Prostate gland (tissue), 2 donors: ENCODE measurements at places on chromosomes 1 and 21. TPM values are rescaled to one million over a fixed set of nuclear protein-coding genes. Genes with fewer than 3 reads are reported as not detected.

- no peak overlapping the region for H3K4me3 ChIP-seq
- peaks cover 12% of the 10 kb centered on the region for H3K4me1 ChIP-seq
- peak overlapping the region; percentile 50 for H3K27ac ChIP-seq
- no peaks in the 10 kb centered on the region for H3K27me3 ChIP-seq
Measured at GRCh38 chr1:58900396-58900795, 116.5 kb upstream of the JUN start.

- no peaks in the 10 kb centered on the region for H3K27me3 ChIP-seq
- H3K36me3 ChIP-seq: no peaks in the 10 kb centered on the region
- no peak overlapping the region for H3K4me3 ChIP-seq
- H3K4me1 ChIP-seq: no peaks in the 10 kb centered on the region
- DNase-seq: no peak
Measured at GRCh38 chr21:44972301-44972814, 32.5 kb downstream of the SLX9 start.

- H3K4me1 ChIP-seq: no peaks in the 10 kb centered on the region
- H3K27ac ChIP-seq: no peak overlapping the region
- no peaks in the 10 kb centered on the region for H3K36me3 ChIP-seq
- no peak overlapping the region for H3K4me3 ChIP-seq
- DNase-seq: no peak
- H3K27me3 ChIP-seq: no peaks in the 10 kb centered on the region
Measured at GRCh38 chr1:43495204-43495603, 35.5 kb upstream of the PTPRF start.

DNA sequence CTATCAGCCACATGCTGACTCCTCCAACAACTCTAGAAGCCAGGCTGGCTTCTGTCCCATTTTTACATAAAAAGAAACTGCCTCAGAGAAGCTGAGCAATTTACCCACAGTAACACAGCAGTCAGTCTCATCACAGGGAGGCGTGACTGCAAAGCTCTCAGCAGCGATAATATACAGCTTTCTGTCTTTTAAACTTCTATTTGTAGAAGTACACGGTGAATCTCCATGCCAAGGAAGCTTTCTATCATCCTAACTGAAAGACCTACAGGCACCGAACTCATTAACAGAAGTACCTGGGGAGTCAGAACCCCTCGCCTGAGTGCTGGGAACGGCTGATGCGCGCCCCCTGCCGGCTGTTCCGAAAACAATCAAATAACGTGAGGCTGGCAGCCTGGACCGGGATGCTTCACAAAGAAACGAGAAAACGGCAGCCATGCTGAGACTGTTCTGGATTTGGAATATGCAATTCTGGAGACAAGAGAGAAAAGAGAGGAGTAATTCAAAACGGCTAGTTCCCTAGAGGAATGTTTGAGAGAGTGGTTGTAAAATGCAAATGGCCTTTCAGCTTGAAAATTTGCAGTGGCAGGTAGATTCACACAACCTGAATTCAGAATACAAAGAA lies 43.5 kb upstream of the RAB4A start:
- H3K4me3 ChIP-seq: no peak overlapping the region
- peak overlapping the region; percentile 12 for H3K27ac ChIP-seq
- DNase-seq: peak; percentile 82
- no peaks in the 10 kb centered on the region for H3K27me3 ChIP-seq

- H3K27me3 ChIP-seq: no peaks in the 10 kb centered on the region
- H3K4me1 ChIP-seq: no peaks in the 10 kb centered on the region
- no peak for DNase-seq
- no peaks in the 10 kb centered on the region for H3K36me3 ChIP-seq
Measured at GRCh38 chr1:38451541-38451993, 405.0 kb upstream of the POU3F1 start.

DNA sequence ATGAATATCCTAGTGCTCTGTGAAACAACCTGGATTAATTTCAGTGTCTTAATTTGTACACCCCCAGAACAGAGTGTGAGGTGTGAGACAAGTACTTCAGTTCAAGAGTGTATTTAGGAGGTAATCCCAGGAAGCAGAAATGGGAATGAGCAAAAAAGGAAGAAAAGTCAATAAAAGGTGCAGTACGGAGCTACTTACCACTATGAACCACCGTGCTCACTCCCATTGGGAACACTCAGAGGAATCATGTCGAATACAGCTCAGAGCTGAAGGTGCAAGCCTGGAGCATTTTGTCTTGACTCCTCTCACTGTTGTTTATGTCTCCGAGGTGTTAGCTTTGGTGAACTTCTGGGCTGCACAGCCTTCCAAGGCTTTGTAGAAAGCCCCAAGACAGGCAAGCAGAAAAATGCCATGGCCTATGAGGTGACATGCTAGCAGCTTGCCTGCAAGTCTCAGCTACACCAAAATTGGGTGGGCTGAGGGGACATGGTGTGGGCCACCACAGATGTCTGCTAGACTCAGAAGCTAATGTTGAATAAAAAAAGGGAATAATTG lies 7.4 kb upstream of the SVBP start:
- H3K4me3 ChIP-seq: no peak overlapping the region
- H3K27ac ChIP-seq: no peak overlapping the region
- no peaks in the 10 kb centered on the region for H3K27me3 ChIP-seq
- H3K36me3 ChIP-seq: no peaks in the 10 kb centered on the region

The C1orf232 gene
- total RNA-seq: not detected

DNA sequence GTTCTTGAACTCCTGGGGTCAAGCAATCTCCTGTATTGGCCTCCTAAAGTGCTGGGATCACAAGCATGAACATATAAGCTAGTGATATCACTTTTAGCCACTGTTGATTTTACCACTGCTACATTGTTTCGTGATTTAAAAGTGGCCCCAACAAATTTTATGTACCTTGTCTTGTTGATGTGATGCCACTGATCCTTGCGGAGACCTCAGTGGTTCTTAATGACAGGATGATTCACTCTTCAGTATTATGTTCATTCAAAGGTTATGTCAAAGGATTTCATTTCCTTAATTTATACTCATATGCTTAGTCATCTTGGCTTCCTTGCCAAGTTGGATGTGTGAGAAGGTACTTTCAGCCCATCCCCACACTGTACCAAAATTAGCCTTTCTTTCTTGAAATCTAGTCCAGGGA lies 12.1 kb downstream of the PRKACB start:
- DNase-seq: no peak
- H3K27me3 ChIP-seq: no peaks in the 10 kb centered on the region
- no peaks in the 10 kb centered on the region for H3K36me3 ChIP-seq
- no peak overlapping the region for H3K4me3 ChIP-seq

DNA sequence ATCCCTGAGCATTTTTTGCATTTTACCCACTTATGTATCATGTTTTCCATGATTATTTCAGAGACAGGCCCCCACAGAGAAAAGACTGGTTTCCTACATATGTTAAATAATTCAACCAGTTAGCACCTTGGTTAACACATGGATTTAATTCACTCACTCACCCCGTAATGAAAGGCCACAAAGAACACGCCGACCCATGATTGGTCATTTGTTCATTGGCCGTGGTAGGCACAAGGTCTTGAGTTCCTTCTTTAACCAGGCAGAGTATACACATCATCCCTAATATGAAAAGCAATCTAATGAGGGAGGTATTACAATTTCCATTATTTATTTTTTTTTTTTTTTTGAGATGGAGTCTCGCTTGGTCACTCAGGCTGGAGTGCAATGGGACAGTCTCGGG lies 50.6 kb downstream of the RPS6KA1 start:
- no peak overlapping the region for H3K4me3 ChIP-seq
- H3K27me3 ChIP-seq: no peaks in the 10 kb centered on the region
- no peaks in the 10 kb centered on the region for H3K4me1 ChIP-seq
- DNase-seq: no peak
- H3K36me3 ChIP-seq: no peaks in the 10 kb centered on the region

The GJA4 gene
- 3.8 TPM for total RNA-seq

- DNase-seq: peak; percentile 92
- no peaks in the 10 kb centered on the region for H3K4me1 ChIP-seq
- no peaks in the 10 kb centered on the region for H3K36me3 ChIP-seq
- H3K4me3 ChIP-seq: peak overlapping the region; percentile 22
- H3K27me3 ChIP-seq: no peaks in the 10 kb centered on the region
Measured at GRCh38 chr1:41516168-41517061, 31.9 kb upstream of the EDN2 start.

- no peaks in the 10 kb centered on the region for H3K36me3 ChIP-seq
- no peak overlapping the region for H3K27ac ChIP-seq
- peak; percentile 84 for DNase-seq
- no peaks in the 10 kb centered on the region for H3K27me3 ChIP-seq
Measured at GRCh38 chr1:152052606-152053005, 15.8 kb upstream of the S100A11 start.

DNA sequence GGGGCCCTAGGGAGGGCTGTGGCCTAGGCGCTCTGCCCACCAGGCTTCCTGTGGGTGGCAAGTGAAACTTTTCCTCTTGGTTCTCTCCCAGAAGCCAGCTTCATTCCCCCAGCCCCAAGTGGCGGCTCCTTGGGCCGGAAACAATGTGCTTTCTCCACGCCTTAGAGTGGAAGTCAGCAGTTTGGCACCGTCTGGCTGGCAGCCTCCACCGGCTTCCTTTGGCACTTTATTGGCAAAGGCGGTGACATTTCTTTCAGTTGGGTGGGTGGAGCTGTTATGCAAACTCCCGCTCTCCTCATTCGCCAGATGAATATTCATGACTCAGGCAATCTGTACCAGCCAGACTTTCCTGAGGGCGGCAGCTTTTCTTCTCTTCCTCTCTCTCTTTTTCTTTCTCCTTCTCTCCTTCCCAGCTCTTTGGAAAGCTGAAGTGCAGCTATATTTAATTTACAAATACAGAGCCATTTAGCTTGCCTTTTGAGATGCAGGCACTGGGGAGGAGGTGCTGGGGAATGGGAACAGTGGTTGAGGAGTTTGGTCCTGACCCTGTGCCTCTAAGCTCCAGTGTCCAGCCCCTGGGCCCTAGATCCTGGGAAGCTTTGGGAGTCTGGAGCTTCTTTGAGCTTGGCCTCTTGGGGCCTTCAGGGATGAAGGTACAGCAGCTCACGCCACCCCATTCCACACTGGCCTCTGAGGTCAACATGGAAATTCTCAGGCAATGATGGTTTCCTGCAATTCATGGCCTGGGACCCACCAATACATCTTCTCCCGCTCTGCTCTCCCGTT lies 67.8 kb upstream of the POU3F1 start:
- DNase-seq: peak; percentile 67
- no peak overlapping the region for H3K4me3 ChIP-seq

GRCh38 chr21:29843804-29844203 lies 96.0 kb downstream of the GRIK1 start:
- no peak for DNase-seq
- H3K27me3 ChIP-seq: no peaks in the 10 kb centered on the region
